Stimulated activated CD4-positive, alpha-beta T cell treated with anti-CD3 and anti-CD28 coated beads, Interleukin-4, amount 100 ng/mL, for 1 hour (primary cell): ENCODE measurements at places on chromosomes 12 and 14.

GRCh38 chr14:65421201-65421981 is 8.9 kb downstream of the FUT8 start:
- DNase-seq = no peak

DNA sequence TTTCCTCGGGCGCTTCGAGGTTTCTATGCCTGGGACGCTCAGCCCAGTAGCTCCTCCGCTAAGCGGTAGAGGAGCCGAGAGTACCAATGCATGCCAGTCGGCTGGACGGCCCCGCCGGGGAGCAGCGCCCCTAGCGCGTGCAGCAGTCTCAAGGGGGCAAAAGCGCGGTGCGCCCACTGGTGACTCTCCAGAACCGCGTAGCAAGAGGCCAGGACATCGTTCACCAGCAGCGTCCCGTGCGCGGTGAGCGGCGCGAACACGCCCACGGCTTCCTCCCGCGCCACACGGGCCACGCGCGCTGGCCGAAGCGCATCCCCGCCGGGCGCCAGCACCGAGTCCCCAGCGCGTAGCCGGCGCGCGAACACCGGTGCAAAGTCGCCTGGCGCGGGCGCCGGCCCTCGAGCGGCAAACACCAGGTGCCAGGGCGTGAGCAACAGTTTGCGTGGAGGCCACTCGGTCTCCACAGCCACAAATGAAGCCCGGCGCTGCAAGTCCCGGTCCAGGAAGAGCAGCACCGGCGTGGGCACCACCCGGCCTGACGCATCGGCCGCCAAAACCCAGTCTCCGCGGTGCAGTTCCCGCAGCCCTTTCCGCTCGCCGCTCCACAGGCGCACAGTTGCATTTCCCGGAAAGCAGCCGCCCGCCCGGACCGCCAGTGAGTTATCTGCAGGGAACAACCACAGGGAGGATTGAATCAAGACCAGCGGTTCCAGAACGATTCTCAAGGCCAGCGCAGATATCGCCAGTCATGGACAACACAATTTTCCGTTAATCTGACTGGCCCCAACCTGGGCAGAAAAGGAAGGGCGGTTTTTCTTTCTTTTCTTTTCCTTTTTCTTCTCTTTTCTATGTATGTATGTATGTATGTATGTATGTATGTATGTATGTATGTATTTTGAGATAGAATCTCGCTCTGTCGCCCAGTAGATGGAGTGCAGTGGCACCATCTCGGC is 4.5 kb downstream of the DHH start:
- peak; percentile 45 for DNase-seq

GRCh38 chr12:87846045-87846444 is 183.2 kb downstream of the C12orf50 start:
- DNase-seq = no peak

DNA sequence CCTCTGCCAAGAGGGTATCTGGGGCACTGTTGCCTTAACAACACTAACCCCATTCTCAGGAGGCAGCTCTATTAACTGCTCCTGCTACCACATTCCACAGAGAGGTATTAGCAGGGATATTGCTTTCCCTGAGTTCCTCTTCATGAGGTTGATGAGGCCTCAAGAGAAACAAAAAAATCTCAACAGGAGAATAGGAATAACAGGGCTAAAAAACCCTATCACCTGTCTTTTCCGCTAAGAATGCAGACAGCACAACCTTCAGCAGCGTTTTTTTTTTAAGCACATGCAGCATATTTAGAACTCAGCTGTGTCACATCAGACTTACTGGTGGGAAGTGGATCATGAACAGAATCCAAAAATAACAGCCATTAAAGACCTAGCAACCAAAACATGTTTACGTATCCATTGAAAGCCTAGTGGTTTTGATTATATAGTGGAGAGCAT is 29.2 kb downstream of the ATF7 start:
- no peak for DNase-seq

- no peak for DNase-seq
Observed at GRCh38 chr14:75549169-75549568, 26.9 kb downstream of the BATF start.

GRCh38 chr12:102421802-102422583 is 58.4 kb downstream of the IGF1 start:
- no peak for DNase-seq

- DNase-seq = peak; percentile 23
Observed at GRCh38 chr12:9064815-9065606, 50.7 kb downstream of the A2M start.

GRCh38 chr12:127245437-127245836 is 1021.5 kb upstream of the TMEM132C start:
- DNase-seq = no peak

- no peak for DNase-seq
Observed at GRCh38 chr12:59708484-59708883, 112.7 kb downstream of the SLC16A7 start.

GRCh38 chr14:100586403-100587085 is 673 bp downstream of the BEGAIN start:
- DNase-seq = peak; percentile 28

GRCh38 chr12:10558789-10559188 is 53.1 kb downstream of the EIF2S3B start:
- DNase-seq = no peak

DNA sequence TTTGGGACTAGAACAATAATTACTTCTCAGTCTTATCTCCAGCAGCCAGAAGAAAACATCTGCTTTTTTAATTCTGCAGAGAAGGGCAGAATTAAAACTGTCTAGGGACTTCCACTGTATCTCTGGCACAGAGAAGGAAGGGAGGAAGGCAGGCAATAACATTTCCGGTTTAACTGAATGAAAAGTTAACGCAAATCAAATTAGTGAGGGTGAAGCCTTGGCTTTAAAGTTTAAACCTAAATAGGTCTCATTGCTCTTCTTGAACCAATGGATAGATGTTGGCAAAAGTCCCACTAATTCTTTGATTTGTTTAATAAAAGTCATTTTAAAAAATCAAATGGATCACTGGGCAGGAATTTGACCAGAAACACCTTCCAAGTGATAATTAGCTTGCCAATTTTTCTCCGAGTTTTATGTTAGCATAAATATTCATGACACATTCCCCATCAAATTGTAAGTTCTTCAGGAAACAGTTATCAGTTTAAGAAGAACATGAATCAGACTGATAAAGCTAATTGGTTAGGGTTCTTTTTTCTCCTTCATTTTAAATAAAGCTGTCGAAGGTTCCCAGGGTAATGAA is 181.9 kb downstream of the SLC15A5 start:
- no peak for DNase-seq

DNA sequence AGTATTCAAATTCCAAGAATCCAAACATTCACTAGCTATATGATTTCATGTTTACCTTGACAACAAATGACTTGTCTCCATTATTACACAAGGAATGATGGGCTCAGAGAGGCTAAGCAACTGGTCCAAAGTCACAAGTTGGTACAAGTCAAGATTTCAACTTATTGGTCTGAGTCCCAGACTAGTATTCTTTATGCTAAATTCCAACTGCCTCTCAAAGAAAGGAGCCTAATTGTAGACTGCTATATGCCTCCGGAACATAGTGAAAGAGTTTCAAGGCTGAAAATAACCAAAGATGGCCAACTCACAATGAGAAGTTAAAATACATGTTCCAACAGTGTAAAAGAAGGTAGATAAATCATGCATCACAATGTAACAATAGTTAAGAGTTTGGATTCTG is 7.5 kb downstream of the BTG1 start:
- no peak for DNase-seq

DNA sequence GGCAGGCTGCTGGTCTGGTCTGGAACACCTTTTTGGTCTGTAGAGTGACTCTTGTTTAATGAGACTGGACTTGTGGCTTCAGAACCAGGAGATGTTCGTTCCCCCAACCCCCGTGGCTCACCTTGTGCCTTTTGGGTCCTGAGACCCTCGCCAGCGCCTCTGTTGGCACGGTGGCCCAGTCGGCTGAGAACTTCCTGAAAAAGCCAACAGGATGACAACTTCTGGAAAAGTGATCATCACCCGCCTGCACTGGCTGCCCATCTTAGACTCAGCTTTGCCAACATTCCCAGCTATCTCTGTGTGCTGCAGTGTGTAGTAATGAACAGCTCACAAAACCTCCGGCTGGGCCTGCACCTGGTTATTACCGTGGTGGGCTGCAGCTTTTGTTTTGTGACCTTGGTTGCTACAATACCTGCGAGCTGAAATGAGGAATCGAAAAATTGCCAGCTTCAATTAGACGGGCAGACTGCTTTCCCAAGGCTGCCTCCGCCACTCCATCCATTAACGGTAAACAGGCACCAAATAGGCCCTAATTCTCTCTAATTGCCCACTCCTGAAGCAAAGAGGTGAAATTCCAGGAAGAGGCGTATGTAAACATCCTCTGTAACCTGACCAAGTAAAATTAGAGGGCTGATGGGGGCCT is 16.0 kb downstream of the MEG3 start:
- DNase-seq = no peak

DNA sequence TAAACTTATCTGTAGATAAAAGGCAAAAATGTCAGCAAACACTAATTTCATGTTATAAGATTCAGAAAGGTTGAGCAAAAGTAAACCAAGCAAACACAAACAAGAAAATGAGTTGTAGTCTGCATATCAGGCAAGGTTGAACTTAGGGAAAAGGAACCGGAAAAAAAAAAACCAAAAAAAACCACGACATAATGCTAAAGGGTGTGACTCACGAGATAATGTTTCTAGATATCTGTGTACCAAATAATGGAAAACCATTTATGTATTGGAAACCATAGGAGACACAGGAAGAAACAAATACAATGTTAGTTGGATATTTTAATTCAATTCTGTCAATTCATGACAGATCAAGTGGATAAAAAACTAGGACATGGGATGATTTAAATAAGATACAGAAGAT is 60.5 kb downstream of the GPATCH2L start:
- no peak for DNase-seq

DNA sequence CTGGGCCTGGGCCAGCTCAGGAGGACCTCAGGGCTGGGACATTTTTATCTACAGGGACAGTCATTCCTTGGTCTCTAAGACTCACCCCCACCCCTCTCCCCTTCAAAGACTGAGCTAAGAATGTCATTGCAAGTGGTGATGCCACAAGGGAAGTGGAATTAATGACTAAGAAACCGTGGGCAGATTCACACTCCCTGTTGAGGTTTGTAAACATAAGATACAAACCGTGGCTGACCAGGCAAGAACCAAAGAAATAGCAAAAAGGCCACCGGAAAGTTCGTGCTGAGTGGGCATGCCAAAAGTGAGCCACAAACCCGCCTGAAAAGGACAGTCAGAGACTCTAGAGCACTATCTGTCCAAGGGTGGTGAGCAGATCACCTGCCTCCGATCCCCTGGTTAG is 25.7 kb downstream of the NUAK1 start:
- no peak for DNase-seq

GRCh38 chr14:49014476-49014875 is 571.7 kb downstream of the RPS29 start:
- DNase-seq = no peak

DNA sequence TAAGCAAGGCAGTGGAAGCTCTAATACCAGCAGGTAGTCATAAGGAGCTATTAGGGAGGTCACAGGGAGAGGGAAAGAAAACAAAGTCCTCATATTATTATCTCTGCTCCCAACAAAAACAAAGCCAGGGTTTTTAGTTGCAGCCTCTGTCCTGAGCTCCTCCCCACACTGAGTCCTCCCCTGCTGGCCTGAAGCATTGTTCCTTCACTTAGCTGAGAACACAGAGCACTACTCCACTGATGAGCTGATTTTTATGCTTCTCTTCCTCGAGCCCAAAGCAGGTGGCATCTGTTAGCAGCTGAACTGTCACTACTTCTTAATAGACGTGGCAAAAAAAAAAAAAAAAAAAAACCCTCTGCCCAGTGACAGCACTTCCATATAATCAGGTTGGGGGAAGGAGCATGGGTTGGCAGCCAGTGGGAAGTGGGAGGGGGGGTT is 10.5 kb upstream of the STAC3 start:
- no peak for DNase-seq

DNA sequence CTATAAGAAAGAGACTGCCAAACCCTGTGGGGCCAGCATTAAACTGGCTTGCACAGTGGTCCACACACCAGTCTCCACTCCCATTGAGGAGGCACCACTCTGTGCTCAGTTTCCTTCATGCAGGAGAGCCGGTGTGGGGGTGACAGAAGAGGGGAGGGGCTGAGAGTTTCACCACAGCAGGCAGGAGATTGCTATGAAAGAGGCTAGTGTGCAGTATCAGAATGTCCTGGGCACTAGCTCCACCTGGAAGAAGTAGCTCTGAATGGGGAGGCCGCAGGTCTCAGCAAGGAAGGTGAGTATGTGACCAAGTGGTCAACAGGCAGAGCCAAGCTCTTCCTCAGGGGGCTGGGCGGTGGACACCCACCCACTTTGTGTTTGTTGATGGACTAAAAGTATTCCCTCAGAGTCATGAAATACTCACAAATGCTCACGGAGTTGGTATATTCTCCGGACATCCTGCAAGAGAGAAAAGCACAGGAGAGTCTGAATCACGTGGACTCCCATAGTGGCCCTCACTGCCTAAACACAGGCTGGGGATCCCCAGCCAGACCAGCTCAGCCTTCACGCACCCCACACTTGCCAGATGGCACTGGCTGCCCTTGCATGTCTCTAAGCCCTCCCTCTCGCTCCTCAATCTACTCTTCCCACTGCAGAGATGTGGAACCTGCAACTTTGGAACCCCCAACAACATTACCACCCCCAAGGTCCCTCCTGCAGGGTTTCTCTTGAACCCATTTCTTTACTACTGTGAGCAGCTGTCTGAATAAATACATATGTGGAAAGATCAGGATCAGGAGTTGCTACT is 7.8 kb upstream of the KRT72 start:
- DNase-seq = no peak

- DNase-seq = no peak
Observed at GRCh38 chr14:100606687-100607610, 19.7 kb upstream of the BEGAIN start.

- DNase-seq = no peak
Observed at GRCh38 chr12:51320695-51321320, 3.2 kb downstream of the BIN2 start.

GRCh38 chr14:106848330-106849121 is 1322.1 kb downstream of the TMEM121 start:
- DNase-seq = no peak

DNA sequence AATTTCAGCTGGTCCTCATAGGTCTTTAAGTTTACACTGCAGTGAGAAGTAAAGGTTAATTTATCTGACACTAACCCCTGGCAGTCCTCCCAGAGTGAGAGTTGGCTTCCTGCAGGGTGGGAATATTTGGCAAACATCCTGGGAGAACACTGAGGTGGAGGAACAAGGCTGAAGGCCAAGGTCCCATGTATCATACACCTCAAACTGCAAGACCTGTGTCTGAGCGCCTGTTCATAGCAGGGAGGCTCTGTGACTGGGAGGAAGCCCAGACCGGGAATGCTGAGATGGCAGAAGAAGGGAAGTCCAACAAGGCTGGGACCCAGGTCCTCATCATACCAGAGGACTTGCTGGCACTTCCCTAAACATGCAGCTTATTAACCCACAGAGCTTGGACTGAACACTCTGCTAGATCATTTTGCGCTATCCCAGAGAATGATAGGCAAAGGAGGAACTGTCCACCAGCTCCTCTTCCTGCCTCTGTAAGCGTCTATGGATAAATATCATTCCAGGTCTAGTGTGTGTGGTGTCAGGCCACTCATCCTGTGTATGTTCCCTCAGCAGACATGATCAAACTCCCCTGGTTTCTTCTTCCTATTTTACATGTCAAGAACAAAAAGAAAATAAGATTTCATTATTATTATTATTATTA is 199.6 kb upstream of the CNOT2 start:
- DNase-seq = no peak
